ENCODE measurements at places on chromosomes 4 and X. TPM values are rescaled to one million over a fixed set of nuclear protein-coding genes. Genes with fewer than 3 reads are reported as not detected.

Gene GUCY1A1
- 0.58 TPM for total RNA-seq

Gene TMEM150C
- 19.5 TPM for total RNA-seq

Gene ZFYVE28
- total RNA-seq: 1.7 TPM

Gene PDGFRA
- 8.4 TPM for total RNA-seq

Gene MAGEB1
- not detected for total RNA-seq

Gene NPFFR2
- total RNA-seq: 0.25 TPM

Gene PAGE4
- total RNA-seq: not detected

- H3K4me1 ChIP-seq: peaks cover 10% of the 10 kb centered on the region
- H3K27ac ChIP-seq: no peak overlapping the region
- H3K4me3 ChIP-seq: no peak overlapping the region
- no peaks in the 10 kb centered on the region for H3K36me3 ChIP-seq
- peaks cover 37% of the 10 kb centered on the region for H3K27me3 ChIP-seq
These were observed 313.9 kb downstream of the FBXW7 start for GRCh38 chr4:152221816-152222516.

DNA sequence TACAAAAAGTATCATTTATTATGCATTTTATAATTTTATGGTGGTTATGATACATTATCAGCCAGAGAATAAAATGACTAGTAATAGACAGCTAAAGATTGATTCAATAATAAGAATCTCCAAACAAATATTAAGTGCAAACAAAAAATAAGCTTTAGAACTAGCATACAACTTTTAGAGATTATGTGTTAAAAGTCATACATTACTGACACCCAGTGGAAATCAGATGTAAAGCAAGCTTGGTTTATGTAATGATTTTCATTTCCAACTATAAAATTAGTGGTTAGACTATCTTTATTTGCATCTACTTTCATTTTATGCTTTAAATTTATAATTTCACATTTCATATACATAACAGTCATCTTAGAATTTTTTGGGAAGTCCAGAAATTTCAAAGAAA, 57.7 kb downstream of the IL13RA2 start:
- DNase-seq: no peak
- no peak overlapping the region for H3K27ac ChIP-seq
- H3K4me1 ChIP-seq: no peaks in the 10 kb centered on the region
- no peaks in the 10 kb centered on the region for H3K27me3 ChIP-seq
- no peaks in the 10 kb centered on the region for H3K36me3 ChIP-seq
- no peak overlapping the region for H3K4me3 ChIP-seq

- no peaks in the 10 kb centered on the region for H3K4me1 ChIP-seq
- H3K36me3 ChIP-seq: no peaks in the 10 kb centered on the region
- DNase-seq: peak; percentile 56
- H3K27ac ChIP-seq: no peak overlapping the region
- no peak overlapping the region for H3K4me3 ChIP-seq
These were observed 4.8 kb downstream of the FRMPD3 start for GRCh38 chrX:107454302-107454701.

DNA sequence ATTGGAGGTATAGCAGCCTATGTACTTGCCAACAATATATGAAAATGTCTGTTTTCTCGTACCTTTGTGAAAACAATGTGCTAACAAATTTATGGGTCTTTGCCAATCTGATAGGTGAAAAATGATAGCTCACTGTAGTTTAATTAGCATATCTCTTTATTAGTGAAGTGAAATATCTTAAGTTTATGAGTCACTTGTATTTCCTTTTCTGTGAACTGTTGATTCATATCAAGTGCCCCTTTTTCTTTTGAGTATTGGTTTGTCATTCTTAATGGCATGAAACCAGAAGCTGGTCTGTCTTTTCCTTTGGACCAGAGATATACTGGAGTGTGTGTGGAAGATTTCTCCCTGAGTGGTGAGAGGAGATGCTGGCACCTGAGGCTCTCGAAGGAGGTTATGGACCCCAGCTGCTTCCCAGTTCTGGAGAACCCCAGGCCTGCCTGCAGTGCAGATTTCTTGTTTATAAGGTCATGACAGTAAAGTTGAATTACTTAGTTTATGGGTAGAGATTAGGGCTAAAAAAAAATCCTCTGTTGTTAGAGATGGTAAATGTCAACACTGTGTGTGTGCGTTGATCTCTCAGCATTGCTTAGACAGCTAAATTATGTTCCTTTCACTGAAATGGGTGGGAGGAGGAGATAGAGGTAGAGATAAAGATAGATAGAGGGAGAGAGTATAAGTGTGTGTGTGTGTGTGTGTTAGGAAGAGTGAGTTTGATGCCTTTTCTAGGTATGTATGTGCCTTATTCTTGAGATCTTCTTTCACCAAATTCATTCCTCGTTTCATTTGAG, 89.9 kb downstream of the REPS2 start:
- H3K27me3 ChIP-seq: no peaks in the 10 kb centered on the region
- no peak for DNase-seq
- no peak overlapping the region for H3K27ac ChIP-seq
- no peaks in the 10 kb centered on the region for H3K36me3 ChIP-seq

DNA sequence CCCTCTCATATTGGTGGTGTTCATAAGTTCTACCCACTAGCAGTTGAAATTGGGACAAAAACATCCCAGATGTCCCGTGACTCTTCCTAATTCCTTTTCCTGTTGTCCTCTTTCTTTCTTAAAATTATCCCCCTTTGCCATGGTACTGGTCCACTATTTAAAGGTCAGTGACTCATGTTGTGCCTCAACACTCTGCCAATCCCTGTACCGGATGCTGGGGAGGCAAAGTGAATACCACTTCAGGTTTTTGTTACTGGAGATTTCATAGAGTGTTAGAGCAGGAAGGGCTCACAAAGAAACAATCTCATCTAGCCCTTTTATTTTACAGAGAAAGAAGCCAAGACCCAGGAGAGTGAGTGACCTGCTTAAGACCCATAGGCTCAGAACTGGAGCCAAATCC, 24.6 kb downstream of the SEPTIN11 start:
- no peak overlapping the region for H3K27ac ChIP-seq
- H3K4me1 ChIP-seq: peaks cover 6% of the 10 kb centered on the region
- H3K27me3 ChIP-seq: no peaks in the 10 kb centered on the region
- no peak for DNase-seq
- H3K4me3 ChIP-seq: no peak overlapping the region

GRCh38 chr4:78864405-78865024, 74.7 kb downstream of the PAQR3 start:
- H3K36me3 ChIP-seq: peaks cover 36% of the 10 kb centered on the region
- H3K4me3 ChIP-seq: no peak overlapping the region
- H3K4me1 ChIP-seq: no peaks in the 10 kb centered on the region
- no peak for DNase-seq

- H3K36me3 ChIP-seq: no peaks in the 10 kb centered on the region
- H3K27ac ChIP-seq: no peak overlapping the region
- peaks cover 29% of the 10 kb centered on the region for H3K27me3 ChIP-seq
- no peaks in the 10 kb centered on the region for H3K4me1 ChIP-seq
- no peak overlapping the region for H3K4me3 ChIP-seq
These were observed 3.4 kb downstream of the NDP start for GRCh38 chrX:43969504-43970501.

DNA sequence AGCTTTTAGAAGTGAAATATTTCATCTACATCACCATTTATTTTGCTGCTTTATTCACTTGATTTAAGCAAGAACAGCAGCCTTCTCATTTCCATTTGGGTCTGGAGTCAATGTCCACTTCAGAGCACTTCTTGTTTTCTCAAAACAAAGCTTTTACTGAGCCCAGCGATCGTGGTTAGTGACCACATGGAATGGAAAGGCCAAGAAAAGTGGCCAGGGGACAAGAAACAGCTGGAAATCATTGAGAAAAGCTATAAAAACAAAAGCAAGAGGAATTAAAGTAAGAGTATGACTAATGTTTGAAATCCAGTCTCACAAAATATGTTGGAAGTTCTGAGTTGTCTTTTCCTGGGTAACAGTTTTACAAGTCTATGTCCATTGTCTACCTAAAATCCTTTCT, 328.4 kb upstream of the INTU start:
- no peaks in the 10 kb centered on the region for H3K4me1 ChIP-seq
- no peaks in the 10 kb centered on the region for H3K27me3 ChIP-seq
- no peaks in the 10 kb centered on the region for H3K36me3 ChIP-seq
- no peak overlapping the region for H3K4me3 ChIP-seq

DNA sequence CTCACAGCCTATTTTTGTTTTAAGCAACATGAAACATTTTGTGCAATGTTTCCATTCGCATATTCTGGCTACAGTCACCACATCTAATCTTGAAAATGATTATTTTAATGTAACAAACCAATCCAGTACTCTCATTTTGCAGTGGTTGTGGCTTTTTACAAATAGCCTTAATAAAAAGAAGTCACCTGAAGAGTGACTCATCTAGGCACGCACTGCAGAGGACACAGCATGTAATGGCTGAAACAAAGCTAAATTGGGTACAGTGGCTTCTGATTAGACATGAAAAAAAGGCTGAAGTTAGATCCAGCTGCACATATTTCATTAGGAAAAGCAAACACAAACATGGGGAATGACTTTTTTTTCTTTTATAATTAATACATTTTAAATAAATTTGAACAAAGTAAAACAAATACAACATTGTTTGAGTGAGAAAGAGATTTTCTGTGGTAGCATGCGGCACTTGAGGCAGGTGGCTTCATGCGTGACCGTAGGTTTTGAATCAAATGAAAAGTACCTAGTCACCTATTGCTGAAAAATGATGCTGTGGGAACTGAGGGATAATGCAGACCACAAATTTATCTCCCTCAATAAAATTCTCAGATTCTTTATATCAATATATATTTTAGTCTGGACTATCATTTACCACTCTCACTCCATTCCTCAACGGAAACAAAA, 240.8 kb upstream of the DDX53 start:
- DNase-seq: no peak
- H3K4me1 ChIP-seq: no peaks in the 10 kb centered on the region
- H3K36me3 ChIP-seq: no peaks in the 10 kb centered on the region
- H3K27me3 ChIP-seq: no peaks in the 10 kb centered on the region

DNA sequence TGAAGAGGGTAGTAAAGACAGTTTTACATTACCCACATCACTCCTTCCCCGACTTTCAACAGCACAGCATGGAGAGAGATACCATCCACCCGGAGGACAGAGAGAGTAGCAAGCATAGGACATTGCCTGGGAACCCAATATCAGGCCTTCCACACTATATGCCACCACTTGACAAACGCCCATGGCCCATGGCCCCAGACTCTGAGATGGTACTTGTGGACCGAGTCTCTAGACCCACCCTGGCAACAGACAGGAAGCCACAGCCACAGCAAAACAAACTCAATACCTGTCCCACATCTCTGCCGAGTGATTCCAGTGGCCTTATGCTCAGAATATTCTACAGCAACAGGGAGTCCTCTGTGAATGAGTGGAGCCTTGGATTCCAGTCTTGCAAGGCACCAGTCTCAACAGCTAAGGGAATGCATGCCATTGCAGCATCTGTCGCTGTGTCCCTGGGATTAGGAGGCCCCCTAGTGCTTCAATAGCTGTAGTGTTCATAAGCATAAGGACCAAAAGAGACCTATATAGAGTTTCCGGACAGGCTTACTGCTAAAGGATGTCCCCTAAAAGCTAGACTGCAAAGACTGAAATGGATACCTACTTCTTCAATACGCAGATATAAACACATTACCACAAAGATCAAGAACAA, 14.7 kb upstream of the CT55 start:
- H3K27ac ChIP-seq: no peak overlapping the region
- no peaks in the 10 kb centered on the region for H3K4me1 ChIP-seq
- no peaks in the 10 kb centered on the region for H3K36me3 ChIP-seq
- H3K27me3 ChIP-seq: no peaks in the 10 kb centered on the region

DNA sequence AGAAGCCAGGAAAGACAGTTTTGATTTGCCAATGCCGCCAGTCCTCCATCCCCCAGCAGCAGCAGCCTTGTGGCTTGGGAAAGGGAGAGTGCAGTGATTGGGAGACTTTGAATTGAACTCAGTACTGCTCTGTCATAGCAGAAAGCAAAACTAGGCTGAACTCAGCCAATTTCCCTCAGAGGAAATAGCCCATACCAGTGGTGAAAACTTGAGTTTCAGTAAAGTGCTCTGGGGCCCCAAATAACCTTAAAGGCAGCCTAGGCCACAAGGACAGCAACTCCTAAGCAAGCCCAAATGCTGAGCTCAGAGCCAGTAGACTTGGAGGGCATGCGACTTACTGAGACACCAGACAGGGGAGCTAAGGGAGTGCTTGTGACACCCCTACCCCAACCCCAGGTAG, 2.0 kb upstream of the PROM1 start:
- no peak overlapping the region for H3K27ac ChIP-seq
- peak; percentile 48 for DNase-seq
- H3K4me1 ChIP-seq: no peaks in the 10 kb centered on the region

DNA sequence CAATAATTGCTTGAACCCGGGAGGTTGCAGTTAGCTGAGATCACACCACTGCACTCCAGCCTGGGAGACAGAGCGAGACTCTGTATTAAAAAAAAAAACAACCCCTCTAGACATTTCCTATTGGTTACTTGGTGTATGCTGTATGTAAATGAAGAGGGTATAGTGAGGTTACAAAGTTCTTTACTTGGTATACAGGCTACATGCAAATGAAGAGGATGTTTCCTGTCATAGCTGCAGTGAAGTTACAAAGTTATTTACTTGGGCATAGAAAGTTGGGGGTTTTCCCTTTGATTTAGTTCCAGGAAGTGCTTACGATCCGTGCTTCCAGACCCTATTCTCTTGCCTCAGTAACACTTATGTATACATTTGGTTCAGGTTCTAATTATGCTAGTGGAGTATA, 38.4 kb upstream of the CLNK start:
- no peaks in the 10 kb centered on the region for H3K36me3 ChIP-seq
- no peak overlapping the region for H3K4me3 ChIP-seq
- DNase-seq: no peak
- no peak overlapping the region for H3K27ac ChIP-seq
- H3K27me3 ChIP-seq: no peaks in the 10 kb centered on the region

DNA sequence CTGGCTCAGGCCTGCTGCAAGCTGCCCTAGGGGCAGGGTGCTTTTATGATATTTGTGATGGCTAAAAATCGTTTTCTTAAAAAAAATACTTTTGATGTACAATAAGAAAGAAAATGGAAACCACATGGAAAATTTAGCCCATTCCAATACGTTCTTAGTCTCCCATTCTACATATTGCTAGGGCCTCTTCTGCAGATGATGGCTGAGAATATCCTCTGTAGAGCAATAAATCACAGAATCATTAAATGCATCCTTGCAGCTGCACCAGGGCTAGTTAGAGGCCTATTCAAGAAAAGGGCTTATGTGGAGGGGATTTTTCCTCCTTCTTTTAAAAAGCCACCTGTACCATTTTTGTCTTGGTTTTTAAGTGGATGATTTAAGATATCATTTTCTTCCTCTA, 97.6 kb upstream of the C1GALT1C1 start:
- no peak overlapping the region for H3K4me3 ChIP-seq
- H3K4me1 ChIP-seq: no peaks in the 10 kb centered on the region
- no peak overlapping the region for H3K27ac ChIP-seq
- H3K27me3 ChIP-seq: no peaks in the 10 kb centered on the region
- DNase-seq: no peak

DNA sequence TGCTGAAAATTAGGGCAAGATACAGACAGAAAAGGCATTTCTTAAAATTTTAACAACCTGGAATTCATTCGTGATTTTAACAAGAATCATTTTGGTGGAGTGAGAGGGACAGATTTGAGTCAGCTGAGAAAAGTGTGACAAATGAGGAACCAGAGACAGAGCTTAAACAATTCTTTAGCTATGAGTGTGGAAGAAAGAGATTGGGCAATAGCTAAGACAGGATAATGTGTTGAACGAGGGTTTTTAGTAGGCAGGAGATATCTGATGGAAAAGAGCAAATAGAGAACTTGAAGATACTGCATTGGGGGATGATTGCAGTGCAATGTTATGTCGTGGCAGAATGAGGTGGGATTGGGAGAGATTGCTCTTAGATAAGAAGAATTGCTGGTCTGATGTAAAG, 164.2 kb upstream of the SPRY1 start:
- no peaks in the 10 kb centered on the region for H3K27me3 ChIP-seq
- no peak overlapping the region for H3K4me3 ChIP-seq
- no peak for DNase-seq
- no peaks in the 10 kb centered on the region for H3K4me1 ChIP-seq
- no peaks in the 10 kb centered on the region for H3K36me3 ChIP-seq
